Fibroblast of villous mesenchyme (primary cell): ENCODE measurements at places on chromosomes 7 and 10. TPM values are rescaled to one million over a fixed set of nuclear protein-coding genes. Genes with fewer than 3 reads are reported as not detected.

HMX3 gene
- not detected in 2 replicates for total RNA-seq

INMT gene
- total RNA-seq, result 15.8 and 48.4 TPM in 2 replicates

SP8 gene
- total RNA-seq, result not detected in 2 replicates

OR2A5 gene
- not detected in 2 replicates for total RNA-seq

DNA sequence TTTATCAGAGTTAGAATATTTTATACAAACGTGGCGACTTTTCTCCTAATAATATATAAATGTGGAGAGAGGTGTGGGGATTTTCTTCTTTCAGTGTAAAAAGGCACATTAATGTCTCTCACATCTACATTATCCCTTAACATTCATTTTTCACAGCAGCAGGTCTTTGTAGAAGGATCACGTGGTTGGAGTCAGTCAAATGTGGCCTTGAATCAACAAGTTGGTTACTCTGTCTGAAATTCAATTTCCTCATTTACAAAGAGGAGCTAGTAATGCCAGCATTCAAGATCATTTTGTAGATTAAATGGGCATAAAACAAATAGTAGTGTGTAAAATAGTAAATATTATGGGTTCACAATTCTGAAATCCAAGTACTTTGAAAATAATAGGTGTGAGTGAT lies 183.1 kb upstream of the SEMA3E start:
- DNase-seq, result no peak

DNA sequence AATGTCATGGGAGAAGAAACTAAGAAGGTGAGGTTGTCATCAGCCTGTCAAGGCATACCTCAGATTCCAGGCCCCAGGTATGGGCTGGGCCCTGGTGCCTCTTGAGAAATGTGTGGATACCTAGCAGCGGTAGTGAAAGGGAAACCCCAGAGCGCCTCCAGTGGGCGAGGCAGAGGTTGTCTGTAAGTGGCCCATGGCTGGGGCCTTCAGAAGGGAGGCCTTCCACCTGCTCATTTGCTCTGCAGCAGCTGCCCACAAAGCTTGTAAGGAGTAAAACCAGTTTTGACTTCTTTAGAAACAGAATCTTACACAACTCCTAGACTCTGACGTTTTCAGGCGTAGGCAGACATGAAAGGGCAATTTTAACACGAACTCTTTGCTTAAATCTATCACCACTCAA lies 509.9 kb downstream of the PARD3 start:
- DNase-seq, result peak; percentile 83

DNA sequence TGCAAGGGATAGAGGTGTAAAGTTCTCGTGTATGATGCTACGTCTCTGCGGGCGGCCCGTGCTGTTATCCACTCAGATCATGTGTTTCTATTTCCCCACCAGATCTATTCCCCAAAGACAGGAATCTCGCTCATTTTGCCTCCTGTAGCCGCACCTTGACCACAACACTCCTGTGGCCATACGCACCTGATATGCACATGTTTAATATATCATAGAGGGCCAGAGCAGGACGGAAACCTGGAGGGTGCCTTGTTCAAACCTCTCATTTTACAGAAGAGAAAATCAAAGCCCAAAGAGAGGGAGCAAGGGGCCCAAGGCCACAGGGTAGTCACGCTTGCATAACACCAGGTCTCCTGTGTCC lies 37.6 kb downstream of the STRA8 start:
- DNase-seq, result no peak

- DNase-seq, result no peak
Measured at GRCh38 chr10:43411536-43411935, 2.5 kb upstream of the HNRNPF start.

- no peak for DNase-seq
Measured at GRCh38 chr7:79531116-79531515, 77.6 kb upstream of the MAGI2 start.

GRCh38 chr7:144408121-144408520 lies 4.6 kb upstream of the NOBOX start:
- no peak for DNase-seq

GRCh38 chr10:79443338-79444198 lies 1.9 kb downstream of the ZCCHC24 start:
- DNase-seq, result no peak

GRCh38 chr7:116510795-116511194 lies 11.3 kb downstream of the CAV2 start:
- no peak for DNase-seq

DNA sequence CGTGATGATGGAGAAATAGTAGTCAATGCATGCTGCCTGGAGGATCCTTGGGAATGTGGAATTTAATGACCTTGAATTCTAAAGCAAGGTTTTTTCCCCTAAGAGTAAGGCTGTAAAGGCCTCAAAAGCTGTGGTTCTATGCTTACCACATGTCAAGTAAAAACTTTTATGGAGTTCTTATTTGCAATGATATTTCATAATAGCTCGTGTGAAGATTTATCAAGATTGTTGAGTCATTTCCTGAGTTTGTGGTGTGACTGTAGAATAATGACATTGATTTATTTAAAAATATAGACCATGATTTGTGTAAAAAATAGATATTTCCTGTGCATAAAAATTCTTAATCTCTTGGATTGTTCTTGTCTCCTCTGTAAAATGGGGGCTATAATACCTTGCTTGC lies 67.5 kb upstream of the SORCS1 start:
- DNase-seq, result peak; percentile 0

GRCh38 chr7:158358926-158359645 lies 228.5 kb downstream of the PTPRN2 start:
- no peak for DNase-seq

GRCh38 chr7:124630395-124630794 lies 135.2 kb downstream of the GPR37 start:
- DNase-seq, result no peak
